Psoas muscle (tissue), 8 donors: ENCODE measurements at places on chromosomes 7 and 10.
A peak's percentile ranks its signal among the peaks of the same experiment; 100 is the strongest.

- no peak for DNase-seq
Measured at GRCh38 chr7:124915242-124915641, 14.4 kb downstream of the POT1 start.

- no peak for DNase-seq
Measured at GRCh38 chr10:14014423-14014822, 316.3 kb downstream of the FRMD4A start.

DNA sequence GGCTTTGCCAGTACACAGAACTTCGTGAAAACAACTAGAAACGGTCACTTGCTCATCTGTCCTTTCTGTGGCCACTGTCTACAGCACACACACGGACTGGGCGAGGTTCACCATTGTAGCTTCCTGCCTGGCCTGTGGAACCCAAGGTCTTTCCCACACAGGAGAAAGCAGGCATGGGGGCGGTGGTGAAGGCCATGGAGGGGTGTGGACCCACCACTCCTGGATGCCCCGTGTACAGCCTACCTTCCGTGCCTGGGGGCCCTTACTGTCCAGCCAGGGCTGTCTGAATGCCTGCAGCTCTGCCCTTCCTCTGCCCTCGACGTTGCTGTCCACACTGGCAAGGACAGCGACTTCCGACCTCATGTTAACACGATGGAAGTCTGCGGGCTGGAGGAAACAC lies 108.8 kb downstream of the PRPF18 start:
- DNase-seq: no peak

GRCh38 chr7:43260980-43261878 lies 148.8 kb downstream of the HECW1 start:
- peak; percentile 72 for DNase-seq

DNA sequence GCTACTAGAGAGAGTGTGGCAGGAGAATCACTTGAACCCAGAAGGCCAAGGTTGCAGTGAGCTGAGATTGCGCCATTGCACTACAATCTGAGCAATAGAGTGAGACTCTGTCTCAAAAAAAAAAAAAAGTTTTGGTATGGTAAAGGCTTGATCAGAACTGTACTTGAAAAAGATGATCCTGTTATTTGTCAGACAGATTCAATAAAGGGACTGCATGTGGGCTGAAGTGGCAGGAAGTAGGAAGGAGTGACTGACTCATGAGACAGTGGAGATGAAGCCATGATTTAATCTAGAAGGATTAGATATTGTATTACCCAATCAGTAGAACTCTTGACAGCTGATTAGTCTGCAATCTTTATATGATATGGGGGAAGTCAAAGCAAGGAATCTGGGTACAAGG lies 2.7 kb upstream of the TMEM254 start:
- no peak for DNase-seq

- DNase-seq: no peak
Measured at GRCh38 chr10:58086144-58086762, 181.4 kb downstream of the IPMK start.

DNA sequence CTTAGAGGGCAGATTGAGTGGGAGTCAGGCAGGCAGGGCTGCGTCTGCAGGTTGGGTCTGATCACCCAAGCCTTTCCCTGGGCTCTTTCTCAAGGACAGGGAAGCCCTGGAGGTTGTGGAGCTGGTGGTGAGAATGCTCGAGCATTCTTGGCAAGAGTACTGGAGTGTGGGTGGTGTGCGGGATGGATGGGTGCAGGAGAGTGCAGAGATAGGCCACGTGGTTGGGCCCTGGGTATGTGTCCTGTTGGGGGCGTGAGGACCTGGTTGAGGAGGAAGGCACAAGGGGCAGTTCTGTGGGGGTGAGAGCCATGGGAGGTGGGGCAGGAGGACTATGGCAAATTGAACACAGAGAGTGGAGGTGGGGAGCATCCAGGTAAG lies 135.9 kb downstream of the PTPN20 start:
- DNase-seq: no peak

DNA sequence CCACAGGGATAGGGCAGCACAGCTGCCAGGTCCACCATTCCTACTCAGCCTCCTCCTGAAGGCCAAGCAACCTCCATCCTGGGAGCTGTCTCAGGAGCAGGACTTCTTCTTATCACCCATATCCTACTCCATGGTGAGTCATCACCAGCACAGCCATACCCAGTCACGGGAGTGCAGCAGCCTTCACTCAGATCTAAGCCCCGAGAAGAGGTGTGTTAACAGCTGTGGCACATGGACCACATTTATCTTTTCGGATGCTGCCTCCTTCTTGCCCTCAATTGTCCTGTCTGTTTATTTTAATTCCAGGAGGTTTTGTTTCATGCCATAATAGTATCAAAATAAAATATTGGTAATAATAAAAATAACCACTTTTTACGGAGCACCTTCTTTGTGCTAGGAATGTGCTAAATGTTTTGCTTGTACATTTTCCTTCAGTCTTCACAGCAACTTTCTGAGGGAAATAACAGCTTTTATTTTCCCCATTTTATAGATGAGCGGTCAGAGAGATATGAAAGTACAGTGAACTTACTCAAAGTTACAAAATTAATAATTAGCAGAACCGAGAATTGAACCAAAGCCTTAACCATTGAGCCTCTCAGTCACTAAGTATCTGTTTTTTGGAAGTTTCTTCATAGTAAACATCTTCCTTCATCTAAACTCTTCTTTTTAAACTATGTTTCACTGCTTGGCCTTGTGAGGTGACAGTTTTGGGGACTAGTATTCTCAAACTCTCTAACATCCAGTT lies 2.5 kb upstream of the KEL start:
- DNase-seq: no peak

DNA sequence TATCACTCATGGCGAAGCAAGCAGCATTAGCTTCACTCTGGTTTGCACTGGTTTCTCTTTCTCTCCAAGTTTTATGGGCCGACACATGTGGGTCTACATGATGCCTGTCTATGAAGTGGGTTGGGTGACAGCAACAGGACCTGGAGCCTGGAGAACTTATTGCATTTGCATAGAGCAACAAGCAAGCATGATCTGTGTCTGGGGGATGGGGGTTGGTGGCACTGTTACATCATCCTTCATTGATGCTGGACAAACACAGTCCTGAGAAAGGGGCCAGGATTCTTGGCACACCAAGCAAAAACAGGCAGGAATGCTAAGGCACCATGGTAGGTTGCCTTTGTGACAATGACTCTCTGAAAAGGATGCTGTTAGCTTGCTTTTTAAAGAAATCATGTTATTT lies 266.2 kb upstream of the CDC14C start:
- no peak for DNase-seq

- peak; percentile 87 for DNase-seq
Measured at GRCh38 chr7:139777948-139778841, at the start of gene HIPK2. Gene HIPK2, minus strand, starts transcription at chr7:139777998. Its CDS starts 375 bp downstream, at chr7:139777623.

DNA sequence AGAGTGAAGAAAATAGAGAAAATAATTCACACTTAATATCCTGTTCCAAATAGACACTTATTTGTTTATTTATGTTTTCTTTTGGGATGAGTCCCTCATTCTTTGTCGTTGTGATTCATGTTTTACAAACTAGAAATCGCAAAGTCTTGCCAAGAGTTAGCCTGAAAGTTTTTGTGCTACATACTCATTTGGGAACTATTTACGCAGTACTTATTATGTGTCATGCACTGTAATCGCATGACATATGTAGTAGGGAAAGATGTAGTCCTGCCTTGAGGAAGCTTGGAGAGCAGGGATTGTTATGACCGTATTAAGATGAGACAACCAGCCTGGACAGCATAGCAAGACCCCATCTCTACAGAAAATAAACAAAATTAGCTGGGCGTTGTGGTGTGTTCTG lies 189.3 kb downstream of the ABCA13 start:
- no peak for DNase-seq

DNA sequence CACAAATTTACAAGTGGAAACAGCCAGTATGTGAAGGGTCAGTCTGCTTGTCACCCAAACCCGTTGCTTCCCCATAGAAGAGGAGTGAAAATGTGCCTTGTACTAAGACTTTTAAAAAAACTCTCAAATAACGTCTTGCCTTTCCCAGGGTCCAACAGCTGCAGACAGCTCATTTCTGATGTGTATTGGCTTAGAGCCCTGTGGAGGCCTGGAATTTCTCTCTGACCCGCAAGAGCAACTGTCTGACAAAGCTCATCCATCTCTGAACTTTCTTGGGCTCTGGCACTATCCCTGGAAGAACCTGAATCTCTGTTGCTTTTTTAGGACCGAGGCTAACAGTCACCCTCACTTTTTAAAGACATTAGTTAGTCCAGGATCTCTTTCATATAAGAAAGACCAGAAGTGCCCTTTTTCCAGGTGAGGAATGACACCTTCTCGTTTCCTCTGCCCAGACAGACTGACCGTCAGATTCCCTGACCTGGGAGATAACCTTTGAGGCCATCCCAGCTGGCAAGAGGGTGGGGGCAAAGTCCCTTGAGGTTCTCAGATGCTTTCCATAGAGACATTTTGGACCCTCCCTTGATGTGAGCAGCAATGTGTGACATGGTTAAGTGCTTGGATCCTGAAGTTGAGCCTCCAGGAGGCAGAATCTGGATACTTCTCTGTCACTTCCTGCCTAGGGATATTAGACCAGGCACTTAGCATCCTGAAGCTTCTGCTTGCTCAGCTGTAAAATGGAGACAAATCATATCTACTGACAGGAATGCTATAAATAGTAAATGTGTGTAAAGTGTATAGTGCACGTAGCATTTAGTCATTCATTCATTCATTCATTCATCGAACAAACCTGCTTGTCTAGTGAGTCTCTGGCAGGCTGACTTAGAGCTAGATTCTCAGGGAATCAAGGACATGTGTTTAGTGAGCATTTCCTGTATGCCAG lies 4.5 kb upstream of the NODAL start:
- DNase-seq: no peak

DNA sequence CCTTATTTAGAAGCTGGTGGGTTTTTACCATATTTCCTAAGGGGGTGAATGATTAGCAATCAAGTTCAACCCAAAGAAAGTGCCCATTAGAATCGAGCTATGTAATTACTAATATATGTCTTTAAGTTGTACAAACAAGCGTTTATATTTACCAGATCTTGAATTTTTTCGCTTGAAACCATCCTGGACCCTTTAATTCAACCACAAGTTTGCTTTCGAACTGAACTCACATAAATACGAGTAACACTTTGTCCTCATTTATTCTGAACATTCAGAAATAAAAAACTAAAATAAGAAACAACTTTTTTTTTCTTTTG lies 1.5 kb downstream of the SRI start:
- DNase-seq: no peak

- DNase-seq: no peak
Measured at GRCh38 chr7:88291398-88292173, 15.1 kb downstream of the STEAP4 start.

DNA sequence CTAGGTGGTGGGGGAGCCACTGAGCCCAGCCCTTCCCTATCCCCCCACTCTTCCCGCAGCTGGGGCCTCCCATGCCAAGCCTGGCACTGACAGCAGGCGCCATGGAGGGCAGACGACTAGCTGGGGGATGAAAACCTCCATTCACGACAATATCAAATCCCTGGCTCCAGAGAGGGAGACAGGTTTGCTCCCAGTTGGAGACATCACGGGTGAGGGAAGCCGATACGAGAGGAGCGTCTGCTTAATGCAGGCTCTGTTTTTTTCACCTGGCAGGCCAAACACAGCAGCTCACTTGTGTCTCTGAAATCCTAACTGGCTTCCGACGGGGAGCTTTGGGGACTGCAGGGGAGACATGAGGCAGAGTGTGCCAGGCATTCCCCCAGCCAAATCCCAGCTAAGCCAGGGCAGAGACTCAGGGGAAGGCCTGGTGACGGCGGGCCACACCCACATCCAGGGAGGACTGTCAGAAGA lies 307.4 kb upstream of the ZMIZ1 start:
- DNase-seq: no peak

DNA sequence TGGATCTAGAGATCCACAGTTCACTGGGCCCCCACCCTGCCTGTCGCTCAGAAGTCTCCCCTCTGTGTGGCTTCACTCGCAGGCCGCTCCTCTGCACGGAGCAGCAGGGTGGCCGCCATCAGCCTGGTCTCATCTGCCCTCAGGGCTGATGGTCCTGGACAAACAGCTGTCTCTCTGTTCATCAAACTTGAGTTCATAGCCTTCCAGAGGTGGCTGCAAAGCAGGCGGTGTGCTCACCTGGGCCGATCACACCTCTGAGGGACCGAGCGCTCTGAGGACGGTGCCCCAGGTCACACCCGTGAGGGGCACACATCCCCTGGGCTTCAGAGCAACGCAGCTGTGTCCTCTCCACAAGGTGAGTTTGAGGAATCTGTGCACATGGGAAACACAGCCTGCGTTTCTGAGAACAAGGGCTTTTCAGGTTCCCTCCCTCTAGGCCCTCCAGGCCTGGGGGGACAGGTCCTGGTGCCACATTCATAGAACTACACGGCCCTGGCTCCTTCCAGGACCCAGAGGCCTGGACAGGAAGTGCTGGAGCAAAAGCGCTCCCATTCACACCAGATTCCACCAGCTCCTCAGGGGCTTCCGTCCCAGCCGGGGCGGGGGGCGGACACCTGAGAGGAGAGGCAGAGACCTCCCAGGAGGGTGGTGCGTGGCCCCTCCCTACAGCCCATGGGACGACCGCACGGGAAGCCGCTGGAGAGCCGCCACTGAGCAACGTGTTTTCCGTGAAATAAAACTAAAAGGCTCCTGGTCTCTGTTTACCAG lies 31.2 kb upstream of the FAM20C start:
- DNase-seq: peak; percentile 48

DNA sequence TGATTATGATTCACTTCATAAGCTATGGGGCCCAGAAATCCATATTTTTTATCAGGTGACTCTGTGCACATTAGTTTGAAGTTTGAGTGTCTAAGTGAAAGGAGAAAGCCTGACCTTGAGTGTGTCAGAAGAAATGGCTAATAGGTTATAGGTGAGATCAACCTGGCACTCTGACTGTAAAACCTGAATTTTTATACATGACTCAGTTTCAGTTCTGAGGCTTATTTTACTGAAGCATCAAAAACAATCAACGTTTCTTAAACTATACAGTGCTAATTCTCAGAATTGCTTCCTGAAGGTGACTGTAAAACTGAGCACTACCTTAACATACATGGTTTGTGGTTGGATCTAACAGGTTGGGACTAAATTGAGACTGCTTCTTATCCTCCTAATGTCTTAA lies 159.4 kb upstream of the AHR start:
- no peak for DNase-seq

GRCh38 chr10:106133451-106133850 lies 1031.1 kb downstream of the SORCS1 start:
- DNase-seq: no peak

- DNase-seq: no peak
Measured at GRCh38 chr7:102028206-102028826, 210.9 kb downstream of the CUX1 start.

DNA sequence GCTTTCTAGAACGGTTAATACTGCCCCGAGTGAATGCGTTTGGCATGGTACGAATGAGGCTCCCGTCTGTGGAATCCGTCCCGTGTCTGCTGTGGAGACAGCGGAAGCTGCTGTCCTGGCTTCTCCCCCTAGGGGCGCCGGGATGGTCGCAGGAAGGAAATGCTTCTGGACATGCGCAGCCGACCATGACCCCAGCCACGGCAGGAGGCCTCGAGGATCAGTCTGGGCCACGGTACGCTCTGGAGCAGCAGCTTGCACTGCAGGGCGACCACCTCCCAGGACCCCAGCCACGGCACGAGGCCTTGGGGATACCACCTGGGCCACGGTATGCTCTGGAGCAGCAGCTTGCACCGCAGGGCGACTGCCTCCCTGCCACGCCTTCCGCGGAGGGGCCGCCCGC lies 107.9 kb downstream of the CYTH3 start:
- DNase-seq: no peak
